Keratinocyte (primary cell): ENCODE measurements at places on chromosomes 1 and 21. TPM values are rescaled to one million over a fixed set of nuclear protein-coding genes. Genes with fewer than 3 reads are reported as not detected.

VWA5B1 gene
- not detected in 3 replicates for polyA plus RNA-seq

NT5C1A gene
- polyA plus RNA-seq: not detected in 3 replicates

C1orf141 gene
- polyA plus RNA-seq: not detected in 3 replicates

DNA sequence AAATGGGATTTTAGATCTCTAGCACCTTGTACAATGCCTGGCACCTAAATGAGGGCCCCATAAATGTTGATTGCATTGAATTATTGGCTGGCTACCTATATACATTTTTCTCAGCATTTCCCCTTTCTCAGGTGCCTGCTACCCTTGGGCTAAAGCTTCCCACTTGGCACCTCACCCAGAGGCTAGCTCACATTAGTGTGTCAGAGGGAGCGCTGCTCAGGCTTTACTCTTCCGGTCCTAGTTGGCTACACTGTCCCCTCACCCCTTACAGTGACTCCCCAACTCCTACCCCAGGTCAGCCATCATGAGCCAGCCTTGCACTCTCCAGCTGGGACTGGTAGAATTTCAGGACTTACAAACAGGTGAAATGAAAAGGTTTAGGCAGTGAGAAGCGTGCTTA is 9.5 kb downstream of the TRAF5 start:
- DNase-seq: no peak
- H3K4me3 ChIP-seq: no peak overlapping the region
- no peaks in the 10 kb centered on the region for H3K27me3 ChIP-seq
- peaks cover 3% of the 10 kb centered on the region for H3K4me1 ChIP-seq
- H3K27ac ChIP-seq: no peak overlapping the region

GRCh38 chr1:154351363-154352068 is 26.2 kb downstream of the ATP8B2 start:
- H3K27me3 ChIP-seq: no peaks in the 10 kb centered on the region
- peaks cover 17% of the 10 kb centered on the region for H3K4me1 ChIP-seq
- no peak overlapping the region for H3K4me3 ChIP-seq
- no peak overlapping the region for H3K27ac ChIP-seq

- H3K4me3 ChIP-seq: no peak overlapping the region
- H3K4me1 ChIP-seq: peaks cover 15% of the 10 kb centered on the region
- H3K27ac ChIP-seq: no peak overlapping the region
- H3K27me3 ChIP-seq: no peaks in the 10 kb centered on the region
Measured at GRCh38 chr21:31011412-31011811, 26.9 kb downstream of the KRTAP19-8 start.

DNA sequence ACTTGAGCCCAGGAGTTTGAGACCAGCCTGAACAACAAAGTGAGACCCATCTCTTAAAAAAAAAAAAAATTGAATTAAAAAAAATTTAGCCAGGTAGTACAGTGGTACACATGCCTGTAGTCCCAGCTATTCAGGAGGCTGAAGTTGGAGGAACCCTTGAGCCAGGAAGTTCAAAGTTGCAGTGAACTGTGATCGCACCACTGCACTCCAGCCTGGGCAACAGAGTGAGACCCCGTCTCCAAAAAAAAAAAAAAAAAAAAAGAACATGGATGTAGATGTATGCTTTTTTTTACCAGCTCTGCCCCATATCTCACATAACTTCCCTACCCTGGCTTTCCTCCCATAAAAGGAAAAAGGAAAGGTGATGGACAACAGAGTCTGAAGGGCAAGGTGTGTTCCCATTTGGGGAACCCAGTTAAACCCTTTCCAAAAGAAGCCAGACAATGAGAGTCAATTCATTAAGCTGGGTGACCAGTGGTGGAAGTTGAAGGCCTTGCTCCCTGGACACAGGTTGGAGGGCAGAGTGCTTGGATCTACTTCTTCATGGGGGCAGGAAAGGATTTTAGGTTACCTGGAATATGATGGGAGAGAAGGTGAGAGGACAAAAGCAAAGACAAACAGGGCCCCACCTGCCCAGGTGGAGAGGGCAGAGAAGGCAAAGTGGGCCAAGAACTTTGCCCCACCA is 2.9 kb downstream of the KRTCAP2 start:
- no peak for DNase-seq
- peaks cover 12% of the 10 kb centered on the region for H3K36me3 ChIP-seq
- no peaks in the 10 kb centered on the region for H3K27me3 ChIP-seq
- no peak overlapping the region for H3K27ac ChIP-seq
- peaks cover 18% of the 10 kb centered on the region for H3K4me1 ChIP-seq

DNA sequence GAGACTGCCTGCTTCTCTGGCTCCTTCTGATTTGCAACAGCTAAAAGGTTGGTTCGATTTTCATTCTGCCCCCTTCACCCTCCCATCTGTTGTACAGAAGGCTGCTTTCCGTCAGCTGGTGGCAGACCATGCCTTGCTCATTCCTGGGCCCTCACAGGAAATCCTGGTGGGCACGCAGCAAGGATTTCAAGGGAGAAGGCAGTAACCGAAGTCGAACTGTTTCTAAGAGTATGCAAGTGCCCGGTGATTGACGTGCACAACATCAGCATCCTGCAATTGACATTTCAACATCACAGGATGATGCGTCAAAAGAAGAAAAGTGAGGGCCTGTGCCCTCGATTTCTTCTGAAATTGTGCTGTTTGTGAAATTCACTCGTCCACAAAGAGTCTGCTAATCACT is 83.8 kb downstream of the PLPP3 start:
- H3K4me3 ChIP-seq: no peak overlapping the region
- no peak for DNase-seq
- H3K36me3 ChIP-seq: no peaks in the 10 kb centered on the region
- H3K4me1 ChIP-seq: no peaks in the 10 kb centered on the region

DNA sequence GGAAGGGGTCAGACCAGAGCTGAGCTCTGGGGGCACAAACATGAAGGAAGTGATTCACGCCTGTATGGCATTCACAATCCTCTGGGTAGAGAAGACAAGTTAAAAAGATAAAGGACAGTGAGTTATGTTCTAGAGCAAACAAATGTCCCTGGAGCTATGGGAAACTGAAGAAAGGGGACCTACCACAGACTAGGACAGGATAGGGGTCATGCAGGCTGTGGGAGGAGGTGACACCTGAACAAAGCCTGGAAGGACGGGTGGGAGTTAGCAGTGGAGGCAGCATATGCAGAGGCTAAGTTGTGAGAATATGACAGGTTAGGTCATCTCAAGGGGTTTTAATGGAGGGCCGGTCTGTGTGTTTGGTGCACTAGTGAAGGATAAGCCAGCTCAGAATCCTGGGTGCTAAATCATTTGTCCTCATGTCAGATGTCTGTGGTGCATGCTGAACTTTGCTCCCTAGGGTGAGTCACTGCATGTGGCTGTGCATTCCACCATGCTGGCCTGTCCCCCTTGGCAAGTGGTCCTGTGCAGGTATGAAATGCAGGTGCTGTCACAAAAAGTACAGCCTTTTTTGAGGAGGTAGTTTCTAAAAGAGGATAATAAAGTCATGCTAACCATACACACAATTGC is 28.5 kb downstream of the TNN start:
- H3K27me3 ChIP-seq: peaks cover 4% of the 10 kb centered on the region
- no peak for DNase-seq
- H3K27ac ChIP-seq: no peak overlapping the region

DNA sequence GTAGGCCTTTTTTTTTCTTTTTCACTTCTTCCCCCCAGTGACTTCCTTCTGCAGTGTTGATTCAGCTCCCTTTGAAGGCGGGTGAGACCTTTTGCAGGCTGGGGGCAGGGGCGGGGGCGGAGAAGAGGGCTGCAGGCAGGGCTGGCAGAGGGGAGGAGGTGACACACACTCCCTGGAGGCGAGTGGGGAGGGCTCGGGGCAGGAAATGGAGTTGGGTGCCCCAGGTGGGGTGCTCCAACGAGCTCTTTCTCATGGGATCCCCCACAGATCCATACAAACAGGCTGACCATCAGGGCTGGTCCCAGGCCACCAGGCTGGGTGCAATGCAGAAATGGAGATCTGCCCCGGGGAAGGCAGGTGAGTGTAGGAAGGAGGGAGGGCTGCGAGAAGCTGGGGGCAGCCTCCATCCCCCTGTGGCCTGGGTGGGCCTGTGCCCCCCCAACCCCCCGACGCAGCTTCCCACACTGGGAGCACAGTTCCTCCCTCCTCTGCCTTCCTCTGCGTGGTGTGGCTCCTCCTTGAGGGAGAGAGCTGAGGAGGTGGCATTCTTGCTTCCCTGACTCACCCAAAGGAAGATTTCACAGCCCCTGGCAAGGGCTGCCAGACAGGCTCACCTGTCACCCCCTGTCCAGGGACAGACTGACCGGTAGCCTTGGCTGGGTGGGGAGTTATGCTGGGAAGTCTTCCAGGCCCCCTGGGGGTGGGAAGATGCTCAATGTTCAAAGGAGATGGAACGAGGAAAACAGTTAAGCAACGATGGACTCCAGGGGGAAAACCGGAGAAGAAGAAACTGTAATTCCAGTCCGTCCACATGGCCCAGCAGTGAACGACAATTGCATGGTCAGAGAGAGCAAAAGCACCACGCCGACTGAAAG is 7.1 kb upstream of the ITGB2 start:
- H3K4me1 ChIP-seq: peaks cover 59% of the 10 kb centered on the region
- H3K27ac ChIP-seq: peak overlapping the region; percentile 72
- H3K4me3 ChIP-seq: peak overlapping the region; percentile 56
- peaks cover 16% of the 10 kb centered on the region for H3K27me3 ChIP-seq
